ENCODE measurements at places on chromosomes 7 and 10. TPM values are rescaled to one million over a fixed set of nuclear protein-coding genes. Genes with fewer than 3 reads are reported as not detected.
A peak's percentile ranks its signal among the peaks of the same experiment; 100 is the strongest.

Gene TMEM139
- 2.3 TPM for total RNA-seq

Gene TAS2R41
- not detected for total RNA-seq

Gene C7orf33
- not detected for total RNA-seq

DNA sequence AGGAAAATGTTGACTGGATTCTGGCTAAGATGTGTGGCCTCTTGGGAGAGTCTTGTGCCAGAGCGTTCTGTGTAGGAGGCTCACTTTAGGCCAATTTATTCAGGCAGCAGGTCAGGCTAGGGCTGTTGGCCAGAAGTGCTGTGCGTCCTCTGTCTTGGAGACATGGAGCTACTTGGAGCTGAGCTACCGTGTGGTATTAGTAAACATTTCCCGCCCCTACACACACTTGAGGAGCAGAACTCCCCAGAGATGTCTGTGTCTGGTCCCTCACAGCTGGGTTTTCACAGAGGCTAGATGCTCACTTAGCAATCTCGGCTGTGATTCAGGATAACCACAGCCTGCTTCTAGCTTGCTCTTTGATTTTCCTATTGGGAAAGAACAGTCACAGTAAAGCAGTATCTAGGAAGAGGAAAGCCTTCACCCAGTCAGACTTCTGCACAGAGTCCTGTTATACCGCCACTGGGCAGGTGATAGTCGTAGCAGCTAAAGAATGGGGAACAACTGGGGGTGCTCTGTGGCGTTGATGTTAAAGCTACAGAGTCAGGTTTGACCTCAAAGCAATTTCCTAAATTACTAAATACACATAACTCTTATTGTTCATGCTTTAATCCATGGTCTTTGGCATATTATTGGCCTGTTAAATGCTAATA is 86.7 kb downstream of the MDFIC start:
- H3K36me3 ChIP-seq: peaks cover 47% of the 10 kb centered on the region
- no peaks in the 10 kb centered on the region for H3K27me3 ChIP-seq
- H3K4me1 ChIP-seq: peaks cover 43% of the 10 kb centered on the region
- DNase-seq: no peak
- H3K27ac ChIP-seq: peak overlapping the region; percentile 86

DNA sequence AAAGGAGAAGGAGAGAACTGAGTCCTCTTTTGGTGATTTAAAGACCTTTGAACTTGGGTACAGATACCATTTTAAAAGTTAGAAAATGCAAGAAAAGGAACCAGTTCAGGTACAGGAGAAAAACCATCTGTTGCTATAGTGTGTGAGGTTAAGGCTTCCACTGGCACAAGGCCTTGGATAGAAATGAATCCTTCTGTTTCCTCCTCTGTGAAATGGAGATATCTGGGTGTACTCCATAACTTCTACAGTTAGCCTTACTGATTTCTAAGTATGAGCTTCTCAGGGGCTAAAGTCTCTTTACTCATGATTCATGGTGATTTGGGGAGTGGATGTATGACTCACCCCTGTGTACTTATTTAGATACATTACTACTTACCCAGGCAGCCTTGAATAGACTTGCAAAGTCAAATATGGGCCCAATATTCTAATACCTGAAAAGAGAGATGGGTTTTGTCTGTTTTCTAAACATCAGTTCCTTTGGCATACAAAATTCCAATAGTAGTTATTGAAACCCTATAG is 117.2 kb upstream of the ADO start:
- DNase-seq: no peak
- H3K27me3 ChIP-seq: no peaks in the 10 kb centered on the region
- no peak overlapping the region for H3K27ac ChIP-seq
- peaks cover 49% of the 10 kb centered on the region for H3K4me1 ChIP-seq
- no peak overlapping the region for H3K4me3 ChIP-seq
- peaks cover 27% of the 10 kb centered on the region for H3K36me3 ChIP-seq

GRCh38 chr10:78980354-78980753 is 88.4 kb upstream of the ZMIZ1 start:
- H3K27me3 ChIP-seq: no peaks in the 10 kb centered on the region
- H3K36me3 ChIP-seq: no peaks in the 10 kb centered on the region
- H3K4me1 ChIP-seq: peaks cover 20% of the 10 kb centered on the region
- DNase-seq: no peak
- no peak overlapping the region for H3K4me3 ChIP-seq

GRCh38 chr7:1856161-1856887 is 186.2 kb downstream of the ELFN1 start:
- no peak overlapping the region for H3K27ac ChIP-seq
- no peaks in the 10 kb centered on the region for H3K27me3 ChIP-seq
- DNase-seq: no peak
- H3K4me1 ChIP-seq: peaks cover 17% of the 10 kb centered on the region

All from activated naive CD8-positive, alpha-beta T cell treated with anti-CD3 and anti-CD28 coated beads for 36 hours (primary cell).